ENCODE measurements at places on chromosomes 13 and 19. TPM values are rescaled to one million over a fixed set of nuclear protein-coding genes. Genes with fewer than 3 reads are reported as not detected.

LRG1 gene
- total RNA-seq = not detected

KCNN4 gene
- 1.4 TPM for total RNA-seq

EDNRB gene
- not detected for total RNA-seq

LILRA5 gene
- total RNA-seq = 3.4 TPM

GRCh38 chr13:29500386-29500785 lies 95.1 kb downstream of the SLC7A1 start:
- no peak for DNase-seq

DNA sequence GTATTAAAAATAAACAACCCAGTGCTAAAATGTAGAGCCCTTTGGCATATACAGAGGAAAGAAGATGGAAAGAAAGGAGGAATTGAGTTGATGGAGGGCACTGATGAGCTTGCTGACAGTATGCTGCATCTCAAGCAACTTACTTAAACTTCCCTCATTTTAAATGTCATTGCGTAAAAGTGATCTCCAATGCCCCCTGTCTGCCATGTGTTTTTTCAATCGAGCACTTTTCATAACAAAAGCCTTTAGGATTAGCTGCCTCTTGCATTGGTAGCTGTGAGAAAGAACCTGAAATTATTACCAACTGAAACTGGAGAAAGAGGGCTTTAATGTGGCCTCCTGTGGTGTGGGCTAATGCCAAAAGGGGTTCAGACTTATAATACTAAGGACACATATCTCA lies 541.6 kb downstream of the SUCLA2 start:
- no peak for DNase-seq

- peak; percentile 18 for DNase-seq
Observed at GRCh38 chr19:6720369-6721137, at the start of gene C3. C3 (minus strand) TSS chr19:6720650; CDS start chr19:6720589, 61 bp downstream.

DNA sequence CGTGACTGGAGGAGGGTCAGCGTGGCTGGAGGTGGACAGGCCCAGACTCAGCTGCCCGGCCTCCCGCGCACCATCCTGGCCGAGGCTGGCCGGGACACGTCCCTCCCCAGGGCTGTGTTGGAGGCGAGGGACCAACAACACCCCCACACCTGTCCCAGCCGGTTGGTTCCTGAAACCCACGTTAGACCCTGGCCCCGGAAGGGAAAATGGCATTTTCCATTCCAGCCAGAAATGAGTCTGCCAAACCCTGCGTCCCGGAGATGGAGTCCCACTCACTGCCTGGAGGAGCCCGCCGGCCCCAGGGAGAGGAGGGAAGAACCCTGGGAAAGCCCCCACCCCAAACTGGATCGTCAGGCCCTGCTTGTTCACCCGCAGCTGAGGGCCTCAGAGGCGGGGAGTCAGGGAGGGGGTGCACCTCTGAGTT lies 4.8 kb upstream of the WDR18 start:
- DNase-seq = no peak

Data from natural killer cell (primary cell).